ENCODE measurements at places on chromosomes 7 and 10.
A peak's percentile ranks its signal among the peaks of the same experiment; 100 is the strongest.

DNA sequence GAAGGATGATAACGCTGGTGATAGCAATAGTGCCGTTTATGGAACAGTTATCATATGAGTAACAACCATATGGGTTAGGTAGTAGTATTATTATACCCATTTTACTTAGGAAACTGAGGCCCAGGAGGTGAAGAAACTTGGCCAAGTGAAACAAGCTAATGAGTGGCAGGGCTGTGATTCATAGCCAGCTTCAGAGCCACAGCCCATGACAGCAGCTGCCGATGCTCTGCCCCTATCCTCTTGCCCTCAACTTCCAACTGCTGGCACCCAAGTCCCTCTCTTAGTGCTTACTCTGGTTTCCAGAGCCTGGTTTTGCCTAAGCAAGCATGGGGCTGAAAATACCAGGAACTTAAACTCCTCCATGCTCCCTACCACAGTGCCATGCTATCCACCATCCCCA, 12.3 kb downstream of the SH3PXD2A start:
- DNase-seq: no peak

DNA sequence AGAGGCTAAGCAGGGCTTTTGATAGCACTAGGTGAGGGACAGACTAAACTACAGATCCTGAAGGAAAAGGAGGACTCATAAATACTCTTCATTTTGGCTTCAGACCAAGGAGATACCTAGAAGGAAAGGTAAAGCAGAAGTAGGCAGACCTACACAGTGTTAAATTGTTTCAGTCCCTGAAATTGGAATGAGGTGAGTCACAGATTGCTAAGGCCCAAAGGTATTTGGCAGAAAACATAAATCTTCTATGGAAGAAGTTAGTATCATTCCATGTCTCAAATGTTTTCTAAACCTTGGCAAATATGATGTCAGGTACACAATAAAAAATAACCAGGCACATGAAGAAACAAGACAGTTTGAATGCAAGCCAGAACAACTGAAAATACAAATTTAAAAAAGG, 30.0 kb downstream of the MTERF1 start:
- DNase-seq: peak; percentile 35

GRCh38 chr10:29620112-29620690, 14.6 kb downstream of the SVIL start:
- DNase-seq: no peak

GRCh38 chr10:114315566-114316420, 76.7 kb downstream of the VWA2 start:
- DNase-seq: no peak

- DNase-seq: no peak
Observed at GRCh38 chr7:2225336-2225735, 7.4 kb downstream of the MAD1L1 start.

DNA sequence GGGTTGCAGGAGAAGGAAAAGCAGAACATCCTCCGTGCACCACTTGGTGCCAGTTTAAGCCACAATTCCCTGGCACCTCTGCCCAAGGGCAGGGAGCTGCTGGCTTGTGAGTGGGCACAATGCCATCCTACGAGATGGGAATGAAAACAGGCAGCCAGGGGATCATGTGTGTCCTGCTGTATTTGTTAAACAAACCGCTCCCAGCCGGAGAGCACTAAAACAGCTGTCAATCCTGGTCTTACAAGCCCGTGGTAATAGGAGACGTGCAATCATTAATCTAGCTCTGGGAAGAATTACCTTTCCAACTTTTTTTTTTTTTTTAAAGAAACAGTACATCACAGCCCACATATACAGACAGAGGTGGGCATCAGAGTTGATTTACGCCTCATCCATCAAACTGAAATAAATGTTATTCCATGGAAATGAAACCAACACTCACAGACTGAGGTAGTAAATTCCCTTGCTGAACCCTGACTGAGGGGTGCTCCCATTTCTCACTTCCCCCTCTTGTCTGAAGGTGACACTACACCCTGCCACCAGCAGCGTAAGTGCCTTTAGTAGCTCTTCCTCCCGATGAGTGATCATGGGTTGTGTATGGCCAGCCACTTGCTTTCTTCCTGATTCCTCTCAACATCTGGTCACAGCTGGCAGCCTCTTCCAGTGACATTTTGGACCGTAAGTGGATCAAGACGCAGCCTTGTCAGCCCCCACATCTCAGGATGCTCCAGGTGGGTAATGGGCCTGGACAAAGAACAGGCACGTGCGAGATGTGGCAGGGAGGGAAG, 143.8 kb downstream of the TEX36 start:
- DNase-seq: no peak

DNA sequence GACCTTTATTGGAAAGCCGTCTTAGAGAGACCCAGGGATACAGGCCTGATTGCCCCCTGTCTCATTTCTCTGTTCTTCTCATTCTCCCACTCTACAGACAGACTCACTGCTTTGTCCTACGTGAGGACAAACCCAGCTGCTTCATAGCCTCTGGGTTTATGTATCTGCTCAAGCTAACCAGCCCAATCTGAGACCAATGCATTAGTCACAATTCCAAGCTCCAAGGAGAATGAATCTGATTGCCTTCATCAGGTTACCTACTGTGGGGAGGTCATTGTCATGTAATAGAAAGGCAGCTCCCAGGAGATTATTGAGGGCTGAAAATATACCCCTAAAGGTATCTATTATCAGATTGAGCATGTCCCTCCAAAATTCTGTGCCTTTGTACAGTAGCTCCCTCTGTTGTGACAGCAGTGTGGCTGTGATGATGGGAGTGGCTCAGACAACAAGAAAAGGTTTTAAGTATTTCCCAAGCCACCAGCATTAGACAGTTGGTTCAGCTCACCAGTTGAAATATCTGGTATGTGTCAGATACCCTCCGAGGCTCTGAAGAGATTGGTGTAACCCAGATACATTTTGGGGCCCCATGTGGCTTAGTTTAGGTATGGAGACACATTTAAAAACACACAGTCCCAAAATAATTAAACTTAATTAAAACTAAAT, 123.1 kb upstream of the EEPD1 start:
- no peak for DNase-seq

DNA sequence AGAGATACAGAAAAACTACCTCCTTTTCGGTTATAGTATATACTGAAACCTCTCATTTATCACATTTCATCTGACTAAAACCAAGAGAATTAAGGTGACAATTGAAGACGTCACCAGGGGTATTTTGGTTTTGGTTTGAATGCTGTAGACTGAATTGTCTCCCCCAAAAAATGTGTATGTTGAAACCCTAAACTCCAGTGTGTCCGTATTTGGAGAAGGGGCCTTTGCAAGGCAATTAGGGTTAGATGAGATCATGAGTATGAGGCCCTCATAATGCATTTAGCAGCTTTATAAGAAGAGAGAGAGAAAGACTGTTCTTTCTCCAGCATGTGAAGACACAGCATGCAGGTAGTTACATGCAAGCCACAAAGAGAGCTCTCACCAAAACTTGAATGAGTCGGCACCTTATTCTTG, 59.5 kb downstream of the CACNA2D1 start:
- no peak for DNase-seq

Measured in foreskin fibroblast (primary cell).